Fibroblast of skin of right quadriceps (primary cell): ENCODE measurements at places on chromosomes 2 and 18.

DNA sequence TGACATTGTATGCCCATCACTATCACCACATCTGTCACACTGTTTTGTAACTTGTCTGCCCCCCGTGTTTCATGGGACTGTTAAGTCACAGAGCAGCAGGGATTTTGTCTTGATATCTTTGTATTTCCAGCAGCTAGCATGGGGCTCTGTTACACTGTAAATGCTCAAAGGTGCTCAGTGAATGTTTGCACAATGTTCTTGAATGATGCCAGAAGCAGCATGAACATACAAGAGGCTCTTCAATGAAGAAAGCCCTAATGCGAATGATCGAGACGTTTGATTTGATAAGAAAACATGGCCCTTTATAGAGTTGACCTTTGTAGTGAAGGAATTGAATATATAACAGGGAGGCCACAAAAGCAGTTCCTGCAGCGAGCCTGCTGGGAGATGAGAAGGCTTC, 120.9 kb upstream of the TTC39C start:
- no peak for DNase-seq

DNA sequence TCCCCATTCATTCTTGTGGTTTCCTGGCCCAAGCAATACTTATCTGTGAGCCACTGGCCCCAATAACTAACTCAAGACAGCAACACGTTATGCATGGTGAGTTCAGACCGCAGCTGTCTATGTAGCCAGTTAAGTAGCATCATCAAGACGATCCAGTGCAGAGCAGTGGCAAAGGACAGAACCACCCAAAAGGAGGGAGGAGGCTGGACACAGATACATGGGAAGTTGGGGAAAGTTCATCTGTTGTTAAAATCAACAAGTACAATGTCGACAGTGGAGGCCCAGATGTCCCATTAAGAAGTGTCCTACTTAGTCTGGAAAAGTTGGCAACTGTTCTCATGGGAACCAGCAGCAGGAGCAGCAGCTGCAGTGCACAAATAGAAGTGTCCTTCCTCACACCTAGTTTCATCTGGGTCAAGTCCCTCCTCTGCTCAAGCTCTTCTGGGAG, 106.9 kb upstream of the THOC1 start:
- no peak for DNase-seq

GRCh38 chr2:8671802-8672201, 10.1 kb upstream of the ID2 start:
- DNase-seq, result no peak

GRCh38 chr2:9941996-9942390, 9.5 kb upstream of the GRHL1 start:
- no peak for DNase-seq

DNA sequence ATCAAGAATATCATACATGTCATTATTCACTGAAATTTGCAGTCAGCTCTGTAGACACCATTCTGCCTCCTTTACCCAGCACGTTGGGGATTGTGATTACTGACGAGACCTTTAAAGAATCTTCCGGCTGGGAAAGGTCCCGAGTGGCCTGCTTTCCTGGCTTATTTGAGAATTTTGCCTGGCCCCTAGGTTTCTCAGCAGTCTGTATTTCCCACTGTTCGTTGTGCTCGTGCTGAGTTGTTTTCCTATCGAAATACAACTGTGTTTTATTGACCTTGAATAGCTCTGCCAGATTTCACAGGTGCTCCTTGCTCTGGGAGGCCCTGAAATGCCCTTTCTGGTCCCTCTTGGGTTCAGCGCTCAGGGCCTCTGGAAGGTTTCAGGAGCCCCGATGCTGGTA, 94.9 kb downstream of the AGAP1 start:
- DNase-seq, result no peak

- no peak for DNase-seq
Observed at GRCh38 chr2:105473011-105473410, 74.2 kb upstream of the FHL2 start.

GRCh38 chr2:72834596-72834995, 8.8 kb upstream of the EXOC6B start:
- DNase-seq, result no peak

- DNase-seq, result no peak
Observed at GRCh38 chr2:55087936-55088335, 37.7 kb upstream of the RTN4 start.

DNA sequence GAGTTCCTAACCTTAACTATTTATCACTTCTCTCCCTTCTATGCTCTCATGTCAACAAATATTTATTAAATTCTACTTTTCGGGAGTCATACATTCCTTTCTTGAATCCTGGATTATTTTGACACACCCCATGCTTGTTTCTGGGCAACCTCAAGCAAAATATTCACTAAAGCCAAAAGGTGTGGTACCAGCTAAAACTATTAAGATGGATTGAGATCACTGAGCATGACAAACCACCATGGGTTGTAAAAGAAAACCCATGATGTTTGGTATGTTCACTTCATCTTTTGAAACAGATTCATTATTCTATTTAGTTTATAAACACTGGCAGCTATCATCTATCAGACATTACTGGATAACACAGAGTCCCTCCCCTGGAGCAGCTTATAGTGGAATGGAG, 32.5 kb downstream of the DPP4 start:
- no peak for DNase-seq

DNA sequence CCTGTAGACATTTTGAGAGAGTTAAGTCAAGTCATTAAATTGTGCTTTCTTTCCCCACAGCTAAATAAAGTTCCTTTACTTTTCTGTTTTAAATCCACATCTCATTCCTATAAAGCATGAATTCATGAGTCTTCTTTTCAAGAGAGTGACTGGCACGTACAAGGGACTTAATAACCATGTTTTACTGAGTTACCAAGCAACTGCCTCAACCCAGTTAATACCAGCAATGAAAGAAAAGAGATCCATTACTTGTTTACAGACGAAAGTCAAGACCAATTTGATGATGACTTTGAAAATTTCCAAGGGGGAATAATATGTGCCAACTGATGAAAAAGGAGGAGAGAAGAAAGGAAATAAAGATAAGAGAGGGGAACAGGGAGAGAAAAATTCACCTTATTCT, 1082.5 kb upstream of the GYPC start:
- no peak for DNase-seq

GRCh38 chr2:17638196-17638743, 97.8 kb downstream of the VSNL1 start:
- DNase-seq, result no peak

- DNase-seq, result no peak
Observed at GRCh38 chr2:200670313-200670712, 84.5 kb downstream of the AOX1 start.

DNA sequence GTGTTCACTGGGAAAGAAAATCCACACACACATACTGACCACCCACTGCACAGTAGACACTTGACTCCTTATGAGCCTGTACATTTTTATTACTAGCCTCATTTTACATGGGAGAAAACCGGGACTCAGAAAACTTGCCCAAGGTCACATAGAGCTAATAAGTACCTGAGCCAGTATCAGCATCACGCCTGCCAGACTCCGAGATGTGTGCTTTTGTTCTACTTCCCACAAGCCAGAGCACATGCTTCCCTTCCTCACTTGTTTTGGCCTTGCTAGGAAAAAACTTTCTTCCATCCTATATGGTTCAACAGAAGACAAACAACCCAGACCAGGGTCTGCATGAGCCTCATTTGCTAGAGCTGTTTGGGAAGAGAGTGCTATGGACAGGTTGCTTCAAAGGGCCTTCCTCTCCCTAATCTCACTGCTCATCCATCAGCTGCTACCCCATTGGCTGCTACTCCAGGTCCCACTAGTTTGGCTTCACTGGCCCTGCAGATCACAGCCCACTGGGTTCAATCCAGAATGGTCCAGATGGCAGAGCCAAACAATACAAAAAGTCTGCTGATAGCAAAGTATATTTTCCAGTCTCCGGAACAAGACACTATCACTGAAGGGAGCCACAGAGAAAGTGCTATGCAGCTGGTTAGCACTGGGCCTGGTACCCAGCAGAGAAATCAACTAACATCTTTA, 63.9 kb downstream of the STK39 start:
- no peak for DNase-seq

GRCh38 chr2:233766416-233766815, 6.3 kb downstream of the UGT1A1 start:
- no peak for DNase-seq

GRCh38 chr2:190446750-190447516, 38.8 kb downstream of the MFSD6 start:
- DNase-seq, result no peak

DNA sequence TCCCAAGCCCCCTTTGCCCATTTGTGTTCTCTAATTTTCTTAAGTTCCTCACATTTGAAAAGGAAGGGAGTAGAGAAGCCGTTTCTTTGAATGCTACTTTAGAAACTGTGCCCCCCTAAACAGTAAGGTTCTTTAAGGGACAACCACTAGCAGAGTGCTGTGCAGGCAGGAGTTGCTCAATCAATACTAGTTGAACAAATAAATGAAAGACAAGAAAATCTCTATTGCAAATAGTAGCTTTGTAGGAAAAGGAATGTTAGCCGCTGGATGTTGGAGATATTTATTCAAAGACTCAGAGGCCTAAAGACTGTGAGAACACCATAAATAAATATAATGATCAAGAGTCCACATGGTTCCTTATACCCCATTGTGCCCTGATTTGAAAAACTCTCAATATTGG, 119.8 kb upstream of the SMAD7 start:
- DNase-seq, result no peak

DNA sequence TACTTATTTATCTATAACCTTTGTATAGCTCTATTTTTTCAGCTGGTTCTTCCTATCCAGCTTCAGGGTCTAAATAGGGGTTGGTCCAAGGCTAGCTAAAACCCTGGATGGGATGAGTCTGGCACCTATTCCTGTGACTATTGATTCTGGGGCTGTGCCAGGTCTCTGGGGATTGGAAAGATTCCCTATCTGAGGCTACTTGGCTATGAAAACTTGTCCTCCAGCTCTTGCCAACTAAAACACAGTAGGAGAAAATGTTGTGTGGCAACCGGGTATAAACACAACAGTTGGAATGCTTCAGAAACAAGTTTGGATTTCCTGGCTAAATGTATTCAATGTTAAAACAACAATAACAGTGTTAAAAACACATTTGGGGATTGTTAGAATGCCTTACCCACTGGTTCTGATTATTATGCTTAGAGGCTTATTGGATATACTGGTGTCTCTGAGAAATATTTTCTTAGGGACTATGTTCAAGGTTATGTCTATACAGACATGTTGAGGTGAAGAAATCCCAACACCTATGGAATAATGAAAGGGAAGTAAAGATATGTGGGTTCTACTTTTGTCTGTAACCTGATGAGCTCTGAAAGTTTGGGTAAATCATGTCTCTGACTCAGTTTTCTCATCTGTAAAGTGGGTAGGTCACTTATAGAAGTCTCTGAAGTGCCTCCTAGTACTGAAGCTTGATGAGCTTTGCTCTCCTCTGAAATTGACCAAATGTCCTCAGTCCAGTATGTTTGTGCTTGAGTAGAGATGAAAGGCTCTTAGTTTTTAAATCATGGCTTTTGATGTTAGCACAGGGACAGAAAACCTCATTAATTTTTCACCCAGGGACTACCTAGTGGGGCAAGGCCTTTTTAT, 460.7 kb downstream of the MTX2 start:
- DNase-seq, result peak; percentile 77

DNA sequence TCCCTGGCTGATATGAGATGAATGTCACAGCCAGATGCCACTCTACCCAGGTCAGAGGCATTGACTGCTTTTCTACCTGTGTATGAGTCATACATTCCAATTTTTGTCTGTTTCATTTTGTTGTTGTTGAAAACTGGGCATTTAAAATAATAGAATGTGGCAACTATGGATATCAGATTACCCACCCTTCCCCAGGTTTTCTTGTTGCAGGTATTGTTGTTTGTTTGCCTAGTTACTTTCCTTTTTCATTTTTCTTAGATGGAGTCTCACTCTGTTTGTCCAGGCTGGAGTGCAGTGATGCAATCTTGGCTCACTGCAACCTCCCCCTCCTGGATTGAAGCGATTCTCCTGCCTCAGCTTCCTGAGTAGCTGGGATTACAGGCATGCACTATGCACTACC, 70.2 kb downstream of the LRRC30 start:
- DNase-seq, result no peak

GRCh38 chr2:61327173-61327572, 143.7 kb downstream of the USP34 start:
- no peak for DNase-seq

DNA sequence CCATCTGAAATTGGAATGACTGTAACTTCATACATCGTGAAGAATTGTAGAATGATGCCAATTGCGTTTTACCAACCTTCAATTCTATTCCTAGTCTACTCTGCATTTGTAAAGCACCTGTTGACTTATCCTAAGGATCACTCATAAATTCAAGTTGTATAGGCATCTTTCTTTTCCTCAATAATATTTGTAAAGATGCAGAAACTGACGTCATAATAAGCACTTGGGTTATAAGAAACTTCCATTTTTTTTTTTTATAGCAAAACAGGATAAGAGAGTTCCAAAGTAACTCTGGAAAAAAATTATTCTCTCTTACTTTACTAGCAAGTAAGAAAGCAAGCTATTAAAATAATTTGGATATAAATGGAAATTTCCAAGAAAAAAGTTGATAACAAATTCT, 1377.4 kb upstream of the ACVR2A start:
- no peak for DNase-seq

DNA sequence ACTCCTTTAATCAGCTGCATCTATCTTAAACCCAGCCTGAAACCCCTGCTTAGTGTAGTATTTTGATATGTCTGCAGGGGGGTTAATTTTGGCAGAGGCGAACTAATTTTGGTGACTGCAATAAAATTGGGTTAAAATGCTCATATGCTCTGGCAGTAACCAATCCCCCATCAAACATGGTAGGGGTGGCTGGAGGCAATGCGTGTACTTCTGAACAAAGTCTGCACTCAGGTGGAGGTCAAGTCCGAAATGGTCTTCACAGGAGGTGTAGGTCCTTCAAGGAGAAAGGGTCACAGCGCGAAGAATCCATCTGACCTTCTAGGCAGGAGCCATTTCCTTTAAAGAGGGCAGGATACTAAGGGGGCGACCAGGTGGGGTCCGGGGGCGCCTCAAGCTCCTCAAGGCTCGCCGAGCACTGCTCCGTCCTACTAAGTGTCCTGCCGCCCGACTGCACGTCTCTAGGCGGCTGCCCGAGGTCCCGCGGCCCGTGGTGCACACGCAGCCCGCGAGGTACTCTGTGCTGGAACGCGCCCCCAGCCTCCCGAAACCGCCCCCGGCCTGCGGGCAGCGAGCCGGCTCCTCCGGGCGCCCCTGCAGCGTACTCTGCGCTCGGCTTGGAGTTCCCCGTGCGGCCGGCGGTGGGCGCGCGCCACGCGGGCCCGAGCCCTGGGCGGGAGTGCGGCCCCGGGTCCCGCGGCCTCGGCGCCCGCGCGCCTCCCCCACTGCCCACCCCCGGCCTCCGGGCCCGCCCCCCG, 1.7 kb upstream of the LDLRAD4 start:
- peak; percentile 11 for DNase-seq

DNA sequence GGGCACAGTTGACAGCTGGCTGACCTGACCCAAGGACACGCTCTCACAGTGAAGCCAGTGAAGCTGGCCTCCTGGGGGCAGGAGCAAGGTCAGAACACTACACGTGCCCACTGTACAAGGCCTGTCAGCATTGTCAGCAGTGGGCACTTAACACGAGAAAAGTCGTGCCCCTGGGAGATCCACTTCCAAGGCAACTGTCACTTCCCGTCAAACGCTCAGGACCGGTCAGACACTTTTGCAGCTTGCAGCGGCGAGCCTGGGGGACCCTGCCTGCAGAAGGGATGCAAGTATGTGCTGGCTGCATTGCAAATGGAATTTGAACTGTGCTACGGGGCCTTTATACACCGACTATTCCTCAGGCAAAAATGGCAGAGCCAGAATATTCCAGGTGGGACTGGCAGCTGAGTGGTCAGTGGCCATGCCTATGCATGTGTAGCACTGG, 176.2 kb downstream of the BCL2 start:
- no peak for DNase-seq

- DNase-seq, result no peak
Observed at GRCh38 chr2:152395103-152395502, 60.1 kb downstream of the FMNL2 start.

GRCh38 chr18:26483633-26484032, 64.7 kb downstream of the KCTD1 start:
- DNase-seq, result no peak
